ENCODE measurements at places on chromosomes 11 and 22. TPM values are rescaled to one million over a fixed set of nuclear protein-coding genes. Genes with fewer than 3 reads are reported as not detected.

The INPP5J gene
- 7.6 TPM for polyA plus RNA-seq

The OR51E2 gene
- polyA plus RNA-seq, result not detected

The CRACR2B gene
- 4.8 TPM for polyA plus RNA-seq

The TCN1 gene
- polyA plus RNA-seq, result not detected

The P2RY2 gene
- polyA plus RNA-seq, result 0.50 TPM

The TSPAN18 gene
- 1.0 TPM for polyA plus RNA-seq

The SERPING1 gene
- polyA plus RNA-seq, result 867 TPM

GRCh38 chr22:39839917-39840510 lies 53.5 kb downstream of the ENTHD1 start:
- H3K27me3 ChIP-seq, result no peaks in the 10 kb centered on the region
- no peak for DNase-seq
- H3K4me1 ChIP-seq, result no peaks in the 10 kb centered on the region
- no peaks in the 10 kb centered on the region for H3K36me3 ChIP-seq
- H3K4me3 ChIP-seq, result no peak overlapping the region

DNA sequence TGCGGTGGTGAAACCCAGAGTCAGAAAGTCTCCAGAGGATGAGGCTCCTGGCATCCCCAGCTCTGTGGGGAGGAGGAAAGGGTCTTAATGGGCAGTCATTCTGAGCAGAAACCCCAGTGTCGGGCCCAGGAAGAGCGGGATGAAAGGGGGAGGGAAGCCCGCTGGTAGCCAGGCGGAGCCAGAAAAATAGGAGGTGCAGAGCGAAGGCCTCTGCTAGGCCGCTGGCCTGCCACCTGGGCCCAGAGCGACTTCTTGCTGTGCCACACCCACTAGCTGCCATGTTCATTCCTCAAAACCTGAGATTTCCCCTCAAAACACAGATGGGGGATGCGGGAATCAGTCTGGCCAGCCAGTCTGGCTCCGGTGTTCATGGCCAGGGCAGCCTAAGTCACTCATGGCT lies 650 bp upstream of the POU2AF3 start:
- H3K4me3 ChIP-seq, result no peak overlapping the region
- no peaks in the 10 kb centered on the region for H3K4me1 ChIP-seq
- no peaks in the 10 kb centered on the region for H3K36me3 ChIP-seq
- no peaks in the 10 kb centered on the region for H3K27me3 ChIP-seq
- no peak for DNase-seq
- H3K27ac ChIP-seq, result no peak overlapping the region

- no peak for DNase-seq
- H3K27me3 ChIP-seq, result no peaks in the 10 kb centered on the region
- H3K4me3 ChIP-seq, result no peak overlapping the region
- H3K27ac ChIP-seq, result no peak overlapping the region
- H3K36me3 ChIP-seq, result no peaks in the 10 kb centered on the region
These were observed 45.5 kb upstream of the TTLL12 start for GRCh38 chr22:43232445-43232844.

DNA sequence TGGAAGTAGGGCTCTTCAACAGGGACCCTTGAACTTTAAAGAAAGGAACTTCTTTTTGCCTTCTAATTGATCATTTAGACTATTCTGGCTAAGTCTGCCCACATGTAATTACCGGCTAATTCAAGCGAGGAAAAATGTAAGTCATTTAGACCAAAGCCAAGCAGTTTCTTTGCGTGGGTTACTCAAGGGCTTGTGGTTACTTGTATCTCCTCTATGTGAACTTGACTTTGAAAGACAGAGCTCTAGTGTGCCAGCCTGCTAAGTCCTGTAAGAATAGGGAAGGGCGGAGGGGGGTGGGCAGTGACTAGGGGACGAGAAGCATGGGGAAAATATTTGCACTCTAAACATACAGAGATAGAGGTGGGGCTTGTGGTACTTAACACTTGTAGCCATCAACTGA lies 145.2 kb upstream of the TEAD1 start:
- H3K4me1 ChIP-seq, result no peaks in the 10 kb centered on the region
- DNase-seq, result no peak
- H3K4me3 ChIP-seq, result no peak overlapping the region

DNA sequence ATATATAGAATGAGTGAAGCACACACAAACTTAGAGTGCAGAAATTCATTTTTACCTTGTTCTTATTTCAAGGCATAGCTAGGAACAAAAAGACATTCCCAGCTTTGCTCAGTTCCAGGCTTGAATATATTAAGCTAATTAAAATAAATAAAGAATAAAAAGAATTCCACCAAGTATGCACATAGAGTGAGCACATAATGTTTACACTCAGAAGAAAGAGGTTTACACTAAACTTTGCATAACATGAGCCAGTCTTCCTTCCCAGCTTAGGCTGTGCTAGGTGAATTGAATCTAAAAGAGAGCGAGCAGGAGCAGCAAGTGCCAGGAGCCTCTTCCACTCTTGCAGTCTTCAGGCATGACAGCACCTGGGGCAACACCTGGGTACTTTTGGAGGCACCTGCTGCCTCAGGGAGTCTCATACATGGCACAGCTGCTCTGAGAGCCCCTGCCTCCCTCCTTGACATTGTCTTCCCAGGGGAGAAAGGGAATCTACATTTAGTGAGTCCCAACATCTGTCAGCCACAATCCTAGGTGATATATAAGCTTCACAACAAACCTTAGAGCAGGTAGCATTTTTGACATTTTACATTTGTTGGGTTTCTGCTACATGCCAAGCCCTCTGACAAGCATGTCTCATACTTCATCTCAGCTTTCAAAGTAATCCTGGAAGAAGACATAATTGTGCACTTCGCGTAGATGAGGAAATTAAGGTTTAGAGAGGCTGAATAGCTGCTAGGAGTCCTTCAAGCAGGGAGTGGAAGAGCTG lies 732.7 kb upstream of the TENM4 start:
- H3K27ac ChIP-seq, result no peak overlapping the region
- no peaks in the 10 kb centered on the region for H3K4me1 ChIP-seq
- H3K36me3 ChIP-seq, result no peaks in the 10 kb centered on the region
- DNase-seq, result no peak

DNA sequence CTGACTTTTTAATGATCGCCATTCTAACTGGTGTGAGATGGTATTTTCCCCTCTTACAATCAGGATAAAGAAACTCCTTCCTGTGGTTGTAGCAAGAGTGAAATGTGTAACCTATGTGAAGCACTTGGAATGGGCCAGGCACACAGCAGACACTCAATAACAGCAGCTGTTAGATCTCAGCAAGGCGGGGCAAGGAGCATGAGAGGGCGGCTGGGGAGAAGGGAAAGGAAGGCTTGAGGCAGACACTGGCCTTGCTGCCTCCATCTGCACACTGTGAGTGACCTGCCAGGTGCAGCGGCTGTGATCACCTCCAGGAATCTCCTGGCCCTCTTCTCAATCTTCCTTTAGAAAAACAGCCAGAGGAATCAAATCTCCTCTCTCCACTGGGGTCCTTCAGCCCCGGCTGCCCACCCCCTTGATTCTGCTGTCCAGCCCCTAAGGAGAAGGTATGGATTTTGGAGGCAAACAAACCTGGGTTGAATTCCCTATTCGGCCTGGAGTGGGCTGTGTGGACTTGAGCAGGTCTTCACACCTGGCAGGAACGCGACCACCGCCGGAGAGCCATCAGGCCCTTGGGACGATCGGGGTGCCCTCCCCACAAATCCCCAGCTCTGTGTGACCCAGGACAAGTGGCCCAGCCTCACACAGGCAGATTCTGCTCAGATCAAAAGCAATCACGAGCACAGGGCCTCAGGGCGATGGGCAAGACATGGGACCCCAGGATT lies 49.0 kb downstream of the RPUSD4 start:
- no peak overlapping the region for H3K4me3 ChIP-seq
- no peak overlapping the region for H3K27ac ChIP-seq
- no peak for DNase-seq
- H3K27me3 ChIP-seq, result no peaks in the 10 kb centered on the region

DNA sequence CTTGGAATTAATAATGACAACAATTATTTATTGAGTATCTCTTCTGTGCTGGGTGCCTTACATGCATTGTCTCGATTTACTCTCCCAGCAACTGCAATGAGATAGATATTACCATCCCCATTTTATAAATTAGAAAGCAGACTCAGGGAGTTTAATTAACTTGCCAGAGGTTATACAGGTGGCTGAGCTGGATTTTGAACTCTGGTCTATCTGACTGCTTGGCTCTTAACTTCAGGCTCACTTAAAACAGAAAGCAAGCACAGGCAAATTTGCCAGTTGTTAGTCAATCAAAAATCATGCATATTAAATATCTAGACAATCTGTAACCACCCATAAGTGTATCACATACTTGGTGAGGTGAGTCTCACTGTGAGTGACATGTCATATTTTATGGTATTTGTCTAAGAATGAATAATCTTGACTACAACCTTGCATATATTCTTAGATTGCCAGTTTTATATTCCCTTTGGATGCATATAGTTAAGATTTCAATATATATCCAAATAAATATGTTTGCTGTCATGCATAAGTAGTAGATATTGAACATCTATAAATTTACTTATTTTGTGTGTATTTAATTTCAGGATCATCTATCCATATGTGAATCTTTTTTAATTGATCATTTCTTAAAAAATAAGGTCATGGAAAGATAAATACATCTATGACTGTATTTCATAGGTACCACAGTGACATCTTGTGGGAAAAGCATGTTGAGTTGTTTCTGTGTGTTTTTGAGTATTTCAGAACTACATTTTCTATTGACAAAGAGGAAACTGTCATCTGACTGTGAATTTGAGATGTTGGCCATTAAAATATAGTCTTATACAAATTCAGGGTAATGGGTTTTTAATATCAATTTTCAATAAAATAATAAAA lies 112.0 kb upstream of the ARHGAP42 start:
- DNase-seq, result no peak
- no peaks in the 10 kb centered on the region for H3K4me1 ChIP-seq
- H3K4me3 ChIP-seq, result no peak overlapping the region
- H3K27ac ChIP-seq, result no peak overlapping the region

DNA sequence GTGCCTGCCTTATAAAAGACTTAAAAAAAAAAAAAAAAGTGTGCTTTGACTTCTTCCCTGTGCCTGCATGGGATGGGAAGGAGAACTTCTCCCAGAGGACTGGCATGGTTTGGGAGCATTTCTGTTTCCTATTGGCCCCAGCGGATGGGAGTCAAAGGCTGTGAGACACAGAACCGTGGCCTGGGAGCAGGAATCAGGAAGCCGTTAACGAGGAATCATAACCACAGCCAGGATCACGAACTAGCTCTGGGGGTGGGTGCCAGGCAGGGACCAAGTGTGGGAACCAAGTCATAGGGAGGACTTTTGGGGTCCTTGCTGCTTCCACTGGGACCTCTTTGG lies 526 bp downstream of the C1QTNF6 start:
- no peak overlapping the region for H3K4me3 ChIP-seq
- DNase-seq, result no peak
- no peaks in the 10 kb centered on the region for H3K36me3 ChIP-seq

DNA sequence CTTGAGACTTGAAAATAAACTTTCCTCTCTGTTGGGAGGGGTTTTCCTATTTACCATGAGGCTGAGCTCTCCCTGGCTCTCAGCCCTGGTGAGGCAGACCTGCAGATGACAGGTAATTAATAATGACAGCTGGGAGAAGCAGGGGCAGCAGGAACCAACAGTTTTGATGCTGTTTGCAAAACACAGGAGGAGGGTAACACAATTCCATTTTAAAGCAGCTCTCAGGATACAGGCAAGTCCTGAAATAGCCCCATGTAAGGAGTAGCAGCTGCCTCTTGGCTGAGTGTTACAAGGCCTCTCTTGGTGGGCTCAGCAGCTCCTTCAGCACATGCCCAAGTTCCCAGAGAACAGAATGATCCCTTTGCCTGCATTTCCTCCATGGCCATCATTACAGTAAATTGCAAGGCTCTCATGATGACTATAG lies 13.3 kb downstream of the PARVA start:
- no peaks in the 10 kb centered on the region for H3K27me3 ChIP-seq
- H3K36me3 ChIP-seq, result no peaks in the 10 kb centered on the region
- H3K4me3 ChIP-seq, result no peak overlapping the region
- H3K4me1 ChIP-seq, result peaks cover 10% of the 10 kb centered on the region
- DNase-seq, result no peak

- no peaks in the 10 kb centered on the region for H3K4me1 ChIP-seq
- H3K27me3 ChIP-seq, result no peaks in the 10 kb centered on the region
- peak; percentile 81 for DNase-seq
- H3K36me3 ChIP-seq, result no peaks in the 10 kb centered on the region
- H3K27ac ChIP-seq, result no peak overlapping the region
These were observed 12.4 kb upstream of the DSCAML1 start for GRCh38 chr11:117809236-117810055.

DNA sequence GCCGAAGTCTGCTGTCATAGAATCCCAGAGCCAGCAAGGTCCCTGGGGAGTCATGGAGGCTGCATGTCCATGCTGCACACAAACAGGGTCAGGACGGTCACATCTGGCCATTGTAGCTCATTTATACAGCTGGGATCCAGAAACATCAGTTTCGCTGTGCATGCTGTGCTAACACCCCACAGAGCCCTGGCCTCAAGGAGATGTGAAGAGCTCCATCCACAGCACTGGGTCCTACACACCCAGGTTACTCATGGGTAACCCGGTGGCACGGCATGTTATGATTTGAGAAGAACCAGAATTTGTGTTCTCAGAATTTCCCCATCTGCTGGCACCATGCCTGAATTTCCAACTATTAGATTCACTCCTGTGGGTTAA lies 146.3 kb upstream of the ARHGAP20 start:
- no peak overlapping the region for H3K27ac ChIP-seq
- H3K4me1 ChIP-seq, result no peaks in the 10 kb centered on the region
- no peaks in the 10 kb centered on the region for H3K36me3 ChIP-seq
- DNase-seq, result no peak

DNA sequence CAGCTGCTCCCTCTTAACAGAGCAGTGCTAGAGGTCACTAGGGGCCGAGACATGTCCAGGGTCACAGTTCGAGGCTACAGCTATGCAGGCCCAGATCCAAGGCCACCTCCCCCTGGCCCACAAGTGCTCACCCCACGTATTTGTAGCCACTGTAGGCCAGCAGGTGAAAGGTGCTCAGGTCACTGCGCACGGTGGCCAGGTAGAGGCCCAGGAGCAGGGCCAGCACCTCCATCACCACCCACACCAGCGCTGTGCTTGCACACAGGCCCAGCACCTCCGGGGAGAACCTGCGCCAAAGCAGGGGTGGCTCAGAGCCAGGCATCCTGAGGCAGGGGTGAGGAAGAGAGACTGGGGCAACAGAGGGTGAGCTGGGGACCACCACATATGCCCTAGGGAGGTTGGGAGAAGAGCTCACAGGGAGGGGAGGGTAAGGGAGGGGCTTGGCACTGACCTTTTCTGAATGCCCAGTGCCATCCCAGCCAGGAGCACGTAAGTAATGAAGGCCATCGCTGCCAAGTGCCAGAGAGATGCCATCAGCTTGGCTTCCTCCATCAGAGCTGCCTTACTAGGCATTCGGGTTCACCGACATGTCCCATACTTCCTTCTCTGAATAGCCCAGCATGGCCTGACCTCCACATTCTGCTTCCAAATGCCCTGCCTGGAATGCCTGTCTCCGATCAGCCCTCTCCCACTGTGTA lies 3.5 kb downstream of the YIF1A start:
- H3K4me3 ChIP-seq, result no peak overlapping the region
- no peak for DNase-seq
- H3K4me1 ChIP-seq, result no peaks in the 10 kb centered on the region
- H3K36me3 ChIP-seq, result no peaks in the 10 kb centered on the region
- no peaks in the 10 kb centered on the region for H3K27me3 ChIP-seq

Measured in aorta (tissue), 5 donors.